ENCODE measurements at places on chromosomes 3 and 15.
A peak's percentile ranks its signal among the peaks of the same experiment; 100 is the strongest.

- peaks cover 7% of the 10 kb centered on the region for H3K4me1 ChIP-seq
- no peaks in the 10 kb centered on the region for H3K36me3 ChIP-seq
- H3K27ac ChIP-seq, result peak overlapping the region; percentile 68
Observed at GRCh38 chr3:112390783-112391641, 58.1 kb downstream of the CD200 start.

GRCh38 chr3:112123548-112123947, 9.5 kb downstream of the GCSAM start:
- no peaks in the 10 kb centered on the region for H3K27me3 ChIP-seq
- H3K27ac ChIP-seq, result no peak overlapping the region
- DNase-seq, result no peak
- H3K4me3 ChIP-seq, result no peak overlapping the region
- H3K36me3 ChIP-seq, result no peaks in the 10 kb centered on the region

DNA sequence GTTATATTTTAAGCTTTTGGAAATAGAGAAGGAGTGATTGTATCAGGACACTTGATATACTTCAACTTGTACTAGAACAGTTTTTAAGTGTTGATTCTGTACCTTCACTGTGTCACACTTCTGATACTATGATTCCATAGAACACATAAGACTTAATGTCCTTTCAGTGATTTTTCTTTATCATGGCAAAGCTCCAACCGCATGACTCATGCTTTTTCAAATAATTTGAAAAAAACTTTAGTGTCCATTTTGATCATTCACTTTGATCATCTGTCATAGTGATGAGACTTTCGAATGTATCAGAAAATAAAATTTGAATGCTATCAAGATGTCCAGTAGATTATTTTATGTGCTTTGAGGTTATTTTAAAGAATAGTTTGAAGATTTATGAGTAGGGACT, 32.0 kb downstream of the AP4E1 start:
- DNase-seq, result no peak
- H3K4me3 ChIP-seq, result no peak overlapping the region
- no peaks in the 10 kb centered on the region for H3K4me1 ChIP-seq
- no peaks in the 10 kb centered on the region for H3K27me3 ChIP-seq

DNA sequence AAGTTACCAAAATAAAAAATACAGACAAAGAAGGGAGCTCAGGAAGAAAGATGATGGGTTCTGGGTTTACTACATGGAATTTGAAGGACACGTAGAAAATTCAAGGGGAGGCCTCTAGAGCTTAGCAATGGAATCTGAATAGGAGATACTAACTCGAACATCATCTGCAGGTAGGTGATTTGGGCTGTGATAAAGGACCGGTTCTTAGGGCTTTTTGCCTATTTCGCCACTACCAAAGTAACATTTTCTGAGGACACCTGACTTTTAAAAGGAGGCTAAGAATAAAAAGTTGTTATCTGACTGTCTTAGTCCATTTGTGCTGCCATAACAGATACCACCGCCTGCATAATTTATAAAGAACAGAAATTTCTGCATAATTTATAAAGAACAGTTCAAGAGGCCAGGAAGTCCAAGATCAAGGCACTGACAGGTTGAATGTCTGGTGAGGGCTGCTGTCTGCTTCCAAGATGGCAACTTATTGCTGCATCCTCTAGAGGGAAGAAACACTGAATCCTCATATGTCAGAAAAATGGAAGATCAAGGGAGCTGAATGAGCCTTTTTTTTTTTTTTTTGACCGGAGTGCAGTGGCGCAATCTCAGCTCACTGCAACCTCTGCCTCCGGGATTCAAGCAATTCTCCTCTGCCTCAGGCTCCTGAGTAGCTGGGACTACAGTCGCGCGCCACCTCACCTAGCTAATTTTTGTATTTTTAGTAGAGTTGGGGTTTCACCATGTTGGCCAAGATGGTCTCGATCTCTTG, 67.9 kb upstream of the UBE2E2 start:
- no peaks in the 10 kb centered on the region for H3K4me1 ChIP-seq
- no peak overlapping the region for H3K27ac ChIP-seq
- DNase-seq, result no peak
- no peaks in the 10 kb centered on the region for H3K36me3 ChIP-seq
- H3K4me3 ChIP-seq, result no peak overlapping the region
- H3K27me3 ChIP-seq, result no peaks in the 10 kb centered on the region

DNA sequence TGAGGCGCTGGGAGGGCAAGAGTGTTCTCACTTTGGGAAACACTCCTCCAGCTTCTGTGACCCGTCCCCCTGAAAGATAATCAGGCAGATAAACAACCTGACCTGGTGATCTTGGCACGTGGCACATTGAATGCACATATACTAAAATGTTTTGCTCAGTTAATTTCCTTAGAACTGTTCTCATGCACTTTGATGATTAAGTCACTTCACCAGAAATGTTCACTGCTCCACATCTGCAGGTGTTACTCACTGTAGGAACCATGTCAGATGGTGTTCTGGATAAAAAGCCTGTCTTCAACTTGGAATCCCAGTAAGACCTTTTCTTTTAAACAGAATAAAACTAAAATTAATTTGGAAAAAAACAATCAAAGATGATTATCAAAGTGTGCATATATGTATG, 24.6 kb upstream of the NIPA2 start:
- H3K27ac ChIP-seq, result no peak overlapping the region
- H3K27me3 ChIP-seq, result no peaks in the 10 kb centered on the region
- DNase-seq, result no peak
- H3K4me1 ChIP-seq, result no peaks in the 10 kb centered on the region
- no peak overlapping the region for H3K4me3 ChIP-seq

GRCh38 chr3:33586402-33586801, 131.7 kb downstream of the CLASP2 start:
- no peaks in the 10 kb centered on the region for H3K4me1 ChIP-seq
- H3K4me3 ChIP-seq, result no peak overlapping the region
- no peak for DNase-seq
- no peak overlapping the region for H3K27ac ChIP-seq
- peaks cover 10% of the 10 kb centered on the region for H3K36me3 ChIP-seq

GRCh38 chr15:39213385-39213840, 367.5 kb upstream of the THBS1 start:
- H3K27ac ChIP-seq, result peak overlapping the region; percentile 6
- no peaks in the 10 kb centered on the region for H3K27me3 ChIP-seq
- H3K4me3 ChIP-seq, result no peak overlapping the region
- H3K4me1 ChIP-seq, result no peaks in the 10 kb centered on the region
- peak; percentile 66 for DNase-seq
- H3K36me3 ChIP-seq, result no peaks in the 10 kb centered on the region

DNA sequence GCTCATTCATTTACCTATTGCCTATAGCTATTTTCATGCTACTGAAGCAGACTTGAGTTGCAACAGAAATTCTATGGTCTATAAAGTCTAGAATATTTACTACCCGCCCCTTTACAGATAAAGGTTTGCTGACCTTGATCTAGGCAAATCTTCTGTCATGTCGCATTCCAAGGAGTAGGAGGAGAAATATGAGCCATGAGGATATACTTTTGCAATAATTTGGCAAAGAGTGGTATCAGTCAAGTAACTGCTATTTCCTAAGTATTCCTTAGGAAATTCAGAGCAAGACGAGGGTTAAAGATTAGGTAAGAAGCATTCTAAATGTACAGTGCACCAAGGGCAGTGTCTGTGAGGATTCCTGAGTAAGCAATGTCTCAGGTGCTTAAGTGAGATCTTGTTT, 121.0 kb upstream of the NUDT16 start:
- DNase-seq, result no peak
- no peaks in the 10 kb centered on the region for H3K36me3 ChIP-seq
- no peak overlapping the region for H3K27ac ChIP-seq
- no peaks in the 10 kb centered on the region for H3K4me1 ChIP-seq
- no peaks in the 10 kb centered on the region for H3K27me3 ChIP-seq

DNA sequence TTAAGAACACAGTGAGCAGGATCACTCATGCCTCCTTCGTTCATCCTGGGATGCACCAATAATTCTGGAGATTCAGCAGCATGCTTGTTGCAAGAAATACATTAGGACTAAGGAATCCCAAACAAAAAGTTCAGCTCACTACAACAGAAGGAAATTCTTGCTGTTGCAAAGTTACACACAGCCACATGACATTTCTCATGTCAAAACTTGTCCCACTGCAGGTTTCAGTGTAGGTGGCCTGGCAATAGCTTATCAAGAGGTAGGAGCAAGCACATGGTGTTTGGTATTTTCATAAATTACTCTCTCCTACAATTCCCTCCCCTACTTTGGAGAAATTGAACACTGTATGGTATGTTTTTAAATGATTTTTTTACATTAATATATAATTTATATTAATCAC, 399.6 kb upstream of the EPHA3 start:
- H3K4me3 ChIP-seq, result no peak overlapping the region
- no peak for DNase-seq
- no peaks in the 10 kb centered on the region for H3K36me3 ChIP-seq

- no peak for DNase-seq
- no peaks in the 10 kb centered on the region for H3K4me1 ChIP-seq
- H3K27me3 ChIP-seq, result peaks cover 9% of the 10 kb centered on the region
- H3K27ac ChIP-seq, result no peak overlapping the region
- no peaks in the 10 kb centered on the region for H3K36me3 ChIP-seq
Observed at GRCh38 chr15:83362706-83363105, 78.2 kb upstream of the BNC1 start.

GRCh38 chr3:42375121-42375800, 35.1 kb downstream of the LYZL4 start:
- no peak overlapping the region for H3K4me3 ChIP-seq
- no peaks in the 10 kb centered on the region for H3K4me1 ChIP-seq
- H3K36me3 ChIP-seq, result no peaks in the 10 kb centered on the region
- no peak overlapping the region for H3K27ac ChIP-seq
- DNase-seq, result no peak

- H3K36me3 ChIP-seq, result no peaks in the 10 kb centered on the region
- H3K4me3 ChIP-seq, result no peak overlapping the region
- no peak for DNase-seq
- H3K27me3 ChIP-seq, result no peaks in the 10 kb centered on the region
- H3K27ac ChIP-seq, result no peak overlapping the region
- H3K4me1 ChIP-seq, result no peaks in the 10 kb centered on the region
Observed at GRCh38 chr3:71504250-71505036, 79.1 kb downstream of the FOXP1 start.

GRCh38 chr15:86685263-86685662, 605.6 kb downstream of the AGBL1 start:
- DNase-seq, result no peak
- H3K27me3 ChIP-seq, result no peaks in the 10 kb centered on the region
- H3K4me3 ChIP-seq, result no peak overlapping the region
- no peaks in the 10 kb centered on the region for H3K36me3 ChIP-seq
- H3K4me1 ChIP-seq, result no peaks in the 10 kb centered on the region

GRCh38 chr15:51667478-51667877, 13.8 kb upstream of the SCG3 start:
- H3K27ac ChIP-seq, result no peak overlapping the region
- no peaks in the 10 kb centered on the region for H3K36me3 ChIP-seq
- H3K4me1 ChIP-seq, result no peaks in the 10 kb centered on the region
- H3K27me3 ChIP-seq, result no peaks in the 10 kb centered on the region
- no peak for DNase-seq

- no peaks in the 10 kb centered on the region for H3K27me3 ChIP-seq
- no peaks in the 10 kb centered on the region for H3K36me3 ChIP-seq
- DNase-seq, result no peak
- no peak overlapping the region for H3K27ac ChIP-seq
- H3K4me1 ChIP-seq, result no peaks in the 10 kb centered on the region
Observed at GRCh38 chr3:73614419-73614818, 10.3 kb downstream of the PDZRN3 start.

GRCh38 chr3:49462222-49462621, 7.8 kb upstream of the DAG1 start:
- H3K4me3 ChIP-seq, result no peak overlapping the region
- DNase-seq, result no peak
- H3K27me3 ChIP-seq, result no peaks in the 10 kb centered on the region
- no peaks in the 10 kb centered on the region for H3K36me3 ChIP-seq
- H3K27ac ChIP-seq, result peak overlapping the region; percentile 61
- H3K4me1 ChIP-seq, result peaks cover 14% of the 10 kb centered on the region

- no peaks in the 10 kb centered on the region for H3K36me3 ChIP-seq
- H3K27ac ChIP-seq, result peak overlapping the region; percentile 98
- H3K4me3 ChIP-seq, result no peak overlapping the region
- no peak for DNase-seq
Observed at GRCh38 chr3:4306091-4306490, 2.9 kb downstream of the SETMAR start.

DNA sequence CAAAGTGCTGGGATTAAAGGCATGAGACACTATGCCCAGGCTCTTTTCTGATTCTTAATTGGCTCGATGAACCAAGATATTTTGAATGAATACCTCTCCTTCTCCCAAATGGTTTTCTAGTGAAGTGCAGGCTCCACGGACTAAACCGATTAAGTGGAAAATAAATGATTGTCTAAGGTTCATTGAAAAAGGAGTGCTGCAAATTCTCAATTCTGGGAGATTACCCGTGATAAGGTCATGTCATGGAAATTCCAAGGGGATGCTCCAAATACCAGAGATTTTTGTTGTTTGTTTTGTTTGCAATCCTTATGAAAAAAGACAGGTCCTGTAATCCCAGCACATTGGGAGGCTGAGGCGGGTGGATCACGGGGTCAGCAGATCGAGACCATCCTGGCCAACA, 406.9 kb upstream of the TBL1XR1 start:
- H3K27me3 ChIP-seq, result no peaks in the 10 kb centered on the region
- H3K27ac ChIP-seq, result peak overlapping the region; percentile 77
- peaks cover 30% of the 10 kb centered on the region for H3K4me1 ChIP-seq
- no peak overlapping the region for H3K4me3 ChIP-seq
- no peak for DNase-seq

DNA sequence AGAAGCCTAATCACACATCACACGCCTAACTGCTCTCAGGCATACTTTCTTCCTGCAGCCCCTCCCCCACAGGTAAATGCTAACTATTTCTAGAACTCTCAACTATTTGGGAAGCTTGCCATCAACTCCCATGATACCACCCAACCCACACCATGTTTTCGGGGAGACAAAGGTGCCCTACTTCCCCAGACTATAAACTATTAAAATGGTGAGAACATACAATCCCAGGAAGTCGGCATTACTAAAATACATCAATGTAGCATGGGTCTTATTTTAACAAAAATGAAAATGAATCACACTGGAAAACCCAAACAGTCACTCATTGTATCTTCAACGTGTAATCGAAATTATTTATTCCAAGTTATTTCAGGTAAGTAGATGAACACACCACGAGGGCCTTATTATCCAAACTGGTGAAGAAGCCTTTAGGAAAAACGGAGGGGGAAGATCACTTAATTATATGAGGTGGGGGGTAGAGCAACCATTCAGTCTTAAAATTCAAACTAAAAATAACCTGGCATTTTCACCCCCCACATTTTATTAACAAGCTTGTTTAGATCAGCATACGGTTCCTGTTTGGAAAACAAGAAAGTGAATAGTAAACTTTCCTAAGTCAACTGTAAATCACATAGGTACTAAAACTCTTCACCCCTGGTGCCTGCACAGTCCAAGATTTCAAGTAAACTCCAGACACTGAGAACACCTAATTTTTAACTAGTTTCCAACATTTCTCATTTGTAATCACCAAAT, 1.9 kb downstream of the TBL1XR1 start:
- H3K4me3 ChIP-seq, result peak overlapping the region; percentile 70
- peak overlapping the region; percentile 99 for H3K27ac ChIP-seq
- H3K27me3 ChIP-seq, result no peaks in the 10 kb centered on the region
- peaks cover 40% of the 10 kb centered on the region for H3K4me1 ChIP-seq

GRCh38 chr3:136818769-136819391, at the start of gene SLC35G2:
SLC35G2 (plus strand) TSS chr3:136819126; CDS start chr3:136854461, 35,335 bp downstream.
- H3K27ac ChIP-seq, result peak within 1 kb of the TSS; percentile 88
- no peaks in the 10 kb centered on the region for H3K27me3 ChIP-seq
- H3K4me1 ChIP-seq, result peaks cover 22% of the 10 kb centered on the region
- peak; percentile 56 for DNase-seq

GRCh38 chr3:151276038-151276686, 2.2 kb downstream of the P2RY14 start:
- H3K4me3 ChIP-seq, result no peak overlapping the region
- no peak for DNase-seq
- no peaks in the 10 kb centered on the region for H3K4me1 ChIP-seq
- H3K36me3 ChIP-seq, result no peaks in the 10 kb centered on the region
- H3K27ac ChIP-seq, result no peak overlapping the region

All from thyroid gland (tissue), 4 donors.